WTC11 (cell line): ENCODE measurements at places on chromosomes 1 and 21. TPM values are rescaled to one million over a fixed set of nuclear protein-coding genes. Genes with fewer than 3 reads are reported as not detected.

GRCh38 chr1:213984387-213985208 is 3.2 kb upstream of the PROX1 start:
- H3K4me1 ChIP-seq, result peaks cover 57% of the 10 kb centered on the region
- H3K4me3 ChIP-seq, result peak overlapping the region; percentile 80
- peaks cover 88% of the 10 kb centered on the region for H3K27me3 ChIP-seq
- no peaks in the 10 kb centered on the region for H3K36me3 ChIP-seq
- H3K27ac ChIP-seq, result no peak overlapping the region
- peak; percentile 55 for DNase-seq

GRCh38 chr1:206577626-206578025 is 34.6 kb downstream of the EIF2D start:
- H3K36me3 ChIP-seq, result no peaks in the 10 kb centered on the region
- H3K4me3 ChIP-seq, result no peak overlapping the region
- DNase-seq, result no peak
- no peaks in the 10 kb centered on the region for H3K27me3 ChIP-seq
- H3K4me1 ChIP-seq, result peaks cover 6% of the 10 kb centered on the region; the same call in 1 of the 2 replicates

- no peak for DNase-seq
- peaks cover 3% of the 10 kb centered on the region for H3K4me1 ChIP-seq
- H3K36me3 ChIP-seq, result no peaks in the 10 kb centered on the region
- no peak overlapping the region for H3K4me3 ChIP-seq
Measured at GRCh38 chr1:82091729-82092128, 291.0 kb downstream of the ADGRL2 start.

DNA sequence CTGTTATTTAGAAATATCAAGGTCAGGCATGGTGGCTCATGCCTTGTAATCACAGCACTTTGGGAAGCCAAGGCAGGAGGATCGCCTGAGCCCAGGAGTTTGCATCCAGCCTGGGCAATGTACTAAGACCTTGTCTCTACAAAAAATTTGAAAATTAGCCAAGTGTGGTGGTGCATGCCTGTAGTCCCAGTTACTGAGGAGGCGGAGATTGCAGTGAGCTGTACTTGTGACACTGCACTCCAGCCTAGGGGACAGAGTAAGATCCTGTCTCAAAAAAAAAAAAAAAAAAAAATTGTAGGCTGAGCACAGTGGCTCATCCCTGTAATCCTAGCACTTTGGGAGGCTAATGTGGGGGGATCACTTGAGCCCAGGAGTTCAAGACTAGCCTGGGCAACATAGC is 45.3 kb downstream of the PIK3CD start:
- no peak overlapping the region for H3K27ac ChIP-seq
- H3K27me3 ChIP-seq, result no peaks in the 10 kb centered on the region
- no peak for DNase-seq
- H3K4me3 ChIP-seq, result no peak overlapping the region
- peaks cover 15% of the 10 kb centered on the region for H3K4me1 ChIP-seq

GRCh38 chr1:28097100-28097472 is 8.7 kb upstream of the EYA3 start:
- H3K36me3 ChIP-seq, result no peaks in the 10 kb centered on the region
- no peaks in the 10 kb centered on the region for H3K27me3 ChIP-seq
- no peak for DNase-seq
- H3K27ac ChIP-seq, result no peak overlapping the region

DNA sequence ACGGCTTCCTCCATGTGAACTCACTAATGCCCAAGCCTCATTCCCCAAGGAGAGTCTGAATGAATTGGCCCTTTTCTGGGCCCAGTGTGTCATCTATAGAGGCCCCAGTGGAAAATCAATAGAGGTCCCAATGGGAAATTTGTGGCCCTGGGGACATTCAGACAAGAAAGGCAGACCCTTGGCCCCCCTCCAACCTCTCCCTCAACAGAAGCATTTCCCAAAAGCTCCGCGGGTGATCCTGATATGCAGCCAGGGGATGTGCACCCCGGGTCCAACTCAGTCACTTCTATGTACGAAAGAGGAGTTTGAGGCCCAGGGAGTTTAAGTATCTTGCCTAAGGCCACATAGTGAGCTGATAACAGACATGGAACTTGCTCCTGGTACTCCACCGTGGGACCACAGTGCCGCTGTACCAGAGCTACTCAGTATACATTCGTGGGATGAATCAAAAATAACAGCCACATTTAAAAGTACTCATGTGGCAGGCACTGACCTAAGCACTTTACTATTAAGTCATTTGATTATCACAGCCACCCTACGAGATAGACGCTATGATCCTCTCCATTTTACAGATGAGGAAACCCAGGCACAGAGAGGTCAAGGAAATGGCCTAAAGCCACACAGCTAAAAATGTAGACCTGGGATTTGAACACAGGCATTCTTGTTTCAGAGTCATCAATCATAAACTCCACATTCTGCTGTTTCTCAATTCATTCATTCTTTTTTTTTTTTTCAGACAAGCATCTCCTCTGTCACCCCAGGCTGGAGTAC is 8.5 kb downstream of the EPHA2 start:
- DNase-seq, result no peak
- peak overlapping the region; percentile 99 for H3K27ac ChIP-seq
- H3K27me3 ChIP-seq, result no peaks in the 10 kb centered on the region
- H3K4me1 ChIP-seq, result peaks cover 55% of the 10 kb centered on the region
- peaks cover 34% of the 10 kb centered on the region for H3K36me3 ChIP-seq

DNA sequence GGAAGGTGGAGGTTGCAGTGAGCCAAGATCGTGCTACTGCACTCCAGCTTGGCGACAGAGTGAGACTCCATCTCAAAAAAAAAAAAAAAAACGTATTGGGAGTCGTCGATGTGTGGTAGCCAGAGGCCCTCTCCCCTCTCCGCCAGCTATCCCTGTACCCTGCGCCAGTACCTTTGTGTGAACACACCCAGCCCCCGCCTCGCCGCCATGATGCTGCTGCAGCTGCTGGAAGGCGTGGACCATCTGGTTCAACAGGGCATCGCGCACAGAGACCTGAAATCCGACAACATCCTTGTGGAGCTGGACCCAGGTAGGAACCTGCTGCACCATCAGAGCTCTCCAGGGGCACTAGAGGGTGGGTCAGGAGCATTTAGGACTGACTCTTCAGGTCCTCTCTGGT is 12.2 kb downstream of the PINK1 start:
- peaks cover 20% of the 10 kb centered on the region for H3K36me3 ChIP-seq
- H3K27me3 ChIP-seq, result no peaks in the 10 kb centered on the region; the same call in 1 of the 2 replicates
- DNase-seq, result no peak

- H3K4me3 ChIP-seq, result no peak overlapping the region
- DNase-seq, result no peak
Measured at GRCh38 chr1:48792961-48793360, 16.3 kb upstream of the BEND5 start.

DNA sequence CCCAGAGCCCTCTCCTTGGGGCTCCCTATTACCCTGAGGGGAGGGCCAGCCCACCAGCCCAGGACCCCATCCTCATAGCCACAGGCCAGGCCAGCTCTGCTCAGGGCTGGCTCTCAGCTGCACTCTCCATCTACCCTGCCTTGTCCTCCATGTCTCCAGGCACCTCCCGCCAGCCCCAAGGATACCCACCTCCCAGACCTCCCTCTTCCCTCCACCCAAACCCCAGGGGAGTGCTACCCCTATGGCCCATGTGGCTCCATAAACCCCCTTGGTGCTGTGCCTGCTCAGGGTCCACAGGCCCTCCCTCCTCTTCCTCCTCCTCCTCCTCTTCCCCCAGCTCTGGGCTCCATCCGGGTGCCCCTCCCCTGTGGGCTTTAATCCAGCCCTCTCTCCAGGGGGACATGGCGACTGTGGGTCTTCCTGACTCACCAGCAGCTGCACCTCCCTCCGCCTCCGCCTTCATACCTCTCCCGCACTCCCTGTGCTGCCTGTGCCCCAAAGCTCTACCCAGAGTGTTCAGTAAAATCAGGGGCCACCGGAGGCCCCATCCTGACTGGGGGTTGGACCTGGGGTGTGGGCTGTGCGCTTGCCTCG is 9.1 kb downstream of the YBEY start:
- DNase-seq, result no peak
- H3K27me3 ChIP-seq, result peaks cover 16% of the 10 kb centered on the region
- H3K36me3 ChIP-seq, result peaks cover 31% of the 10 kb centered on the region
- no peak overlapping the region; the same call in 1 of the 2 replicates for H3K27ac ChIP-seq

- no peak overlapping the region for H3K27ac ChIP-seq
- DNase-seq, result no peak
- no peak overlapping the region for H3K4me3 ChIP-seq
- peaks cover 3% of the 10 kb centered on the region for H3K27me3 ChIP-seq
- H3K4me1 ChIP-seq, result peaks cover 13% of the 10 kb centered on the region
- peaks cover 12% of the 10 kb centered on the region for H3K36me3 ChIP-seq
Measured at GRCh38 chr1:244319283-244320132, 132.2 kb downstream of the ADSS2 start.

DNA sequence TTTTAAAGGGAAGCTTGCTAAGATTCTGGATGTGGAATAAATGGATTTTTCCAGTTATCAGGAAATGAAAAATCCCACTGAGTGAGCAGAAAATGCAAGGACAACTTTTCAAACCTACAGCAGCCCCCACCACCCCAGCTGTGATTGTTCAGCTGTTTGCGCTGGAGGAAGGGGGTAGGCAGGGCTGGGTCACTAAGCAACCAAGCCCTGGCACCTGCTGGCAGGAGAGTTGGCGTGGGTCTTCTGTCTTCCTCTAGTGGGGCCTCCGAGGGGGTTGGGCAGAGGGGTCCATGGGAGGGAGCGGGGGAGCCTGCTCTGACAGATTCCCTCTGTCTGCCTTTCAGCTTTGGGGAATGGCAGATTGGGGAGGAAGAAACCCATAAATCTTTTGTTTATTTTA is 45.3 kb downstream of the EIF2D start:
- H3K36me3 ChIP-seq, result no peaks in the 10 kb centered on the region
- no peak overlapping the region for H3K27ac ChIP-seq
- peaks cover 17% of the 10 kb centered on the region for H3K4me1 ChIP-seq
- no peak overlapping the region for H3K4me3 ChIP-seq

- no peak overlapping the region for H3K4me3 ChIP-seq
- H3K36me3 ChIP-seq, result peaks cover 2% of the 10 kb centered on the region; the same call in 1 of the 2 replicates
- DNase-seq, result no peak
- H3K4me1 ChIP-seq, result peaks cover 23% of the 10 kb centered on the region
- no peak overlapping the region for H3K27ac ChIP-seq
- H3K27me3 ChIP-seq, result no peaks in the 10 kb centered on the region
Measured at GRCh38 chr1:172265905-172266304, 154.6 kb upstream of the C1orf105 start.

DNA sequence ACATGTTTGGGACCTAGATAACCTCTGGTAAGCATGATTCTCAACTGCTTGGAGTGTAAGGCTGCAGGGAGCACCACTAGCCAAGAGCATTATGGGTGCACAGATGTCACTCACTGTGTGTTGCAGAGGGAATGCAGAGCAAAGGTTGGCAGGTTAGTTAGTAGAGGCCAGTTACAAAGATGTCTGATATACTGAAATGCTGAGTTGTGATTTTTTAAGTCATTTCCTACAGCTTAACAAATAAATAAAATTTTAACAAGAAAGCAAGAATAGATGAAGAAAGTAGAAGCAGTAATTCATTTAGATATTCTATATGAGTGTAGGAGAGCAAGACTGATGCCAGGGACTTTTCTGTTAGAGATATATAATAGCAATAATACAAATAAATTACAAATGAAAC is 64.8 kb downstream of the MARK1 start:
- H3K36me3 ChIP-seq, result peaks cover 4% of the 10 kb centered on the region
- no peak for DNase-seq
- no peak overlapping the region for H3K4me3 ChIP-seq
- H3K27ac ChIP-seq, result no peak overlapping the region

DNA sequence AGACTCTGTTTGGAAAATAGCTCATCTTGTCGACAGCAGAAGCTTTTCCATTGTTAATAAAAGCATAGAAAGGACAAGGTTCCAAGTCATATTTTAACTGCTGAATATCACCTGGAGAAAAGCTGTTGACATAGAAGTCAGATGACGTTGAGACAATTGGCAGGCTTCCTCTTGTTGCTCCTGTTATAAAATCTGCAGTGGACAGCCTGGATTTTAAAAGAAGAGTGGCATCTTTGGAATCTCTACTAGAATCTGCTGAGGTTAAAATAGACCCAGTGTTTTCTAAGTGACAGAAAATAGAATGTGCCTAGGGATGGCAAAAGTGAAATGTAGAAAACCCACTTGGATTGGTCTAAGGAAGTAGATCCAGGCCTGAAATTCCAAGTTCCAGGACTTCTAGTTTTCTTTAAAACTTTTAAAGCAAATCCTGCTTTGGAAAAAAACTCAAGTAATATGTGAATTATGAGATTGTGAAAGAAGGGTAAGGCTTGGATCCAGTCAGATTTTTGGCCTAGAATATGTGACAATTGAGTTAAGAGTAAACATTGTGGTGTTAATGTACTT is 53.6 kb upstream of the NEXN start:
- H3K27ac ChIP-seq, result no peak overlapping the region
- no peaks in the 10 kb centered on the region for H3K27me3 ChIP-seq
- H3K4me1 ChIP-seq, result 0 out of 2 replicates have a peak, but pooled peaks cover 4% of the 10 kb centered on the region

The PRAMEF5 gene
- not detected in 3 replicates for total RNA-seq

The PGLYRP3 gene
- total RNA-seq, result not detected in 3 replicates

The ANKRD65 gene
- 1.6 to 2.8 TPM (median 1.9 TPM) in 3 replicates for total RNA-seq

The CAMSAP2 gene
- 18.1 to 20.7 TPM (median 19.0 TPM) in 3 replicates for total RNA-seq

The KDF1 gene
- 18.9 to 19.8 TPM (median 19.0 TPM) in 3 replicates for total RNA-seq

The CSDE1 gene
- total RNA-seq, result 587 to 595 TPM (median 591 TPM) in 3 replicates
